ENCODE measurements at places on chromosomes 6 and 20.
A peak's percentile ranks its signal among the peaks of the same experiment; 100 is the strongest.

DNA sequence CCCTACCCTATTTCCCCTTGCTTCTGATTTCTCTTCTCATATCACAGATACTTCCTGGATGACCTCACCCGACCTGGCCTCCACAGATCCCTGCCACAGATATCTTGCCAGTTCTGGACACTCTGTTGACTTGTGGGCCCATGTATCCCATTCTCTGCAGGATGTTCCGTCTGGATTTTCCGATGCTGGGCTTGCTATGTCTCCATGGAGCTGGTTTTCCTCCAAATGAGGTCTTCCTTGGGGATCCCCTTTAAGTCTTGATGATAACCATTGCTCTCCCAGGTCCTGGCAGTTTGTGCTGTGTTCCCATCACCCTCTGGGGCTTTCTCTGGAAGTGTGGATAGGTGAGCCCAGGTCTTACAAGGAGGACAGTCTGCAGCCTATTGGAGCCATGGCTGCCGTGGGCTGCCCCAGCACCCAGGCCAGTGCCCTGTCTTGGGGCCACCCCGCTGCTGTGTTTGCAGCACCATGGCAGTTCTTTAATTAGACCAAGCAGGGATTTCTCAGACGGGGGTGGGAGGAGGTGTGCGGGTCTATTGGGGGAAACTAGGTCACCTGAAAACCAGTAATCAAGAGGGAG, 23.9 kb downstream of the PPP1R16B start:
- peaks cover 84% of the 10 kb centered on the region for H3K4me1 ChIP-seq
- no peak overlapping the region for H3K4me3 ChIP-seq
- peak overlapping the region; percentile 58 for H3K27ac ChIP-seq
- no peaks in the 10 kb centered on the region for H3K27me3 ChIP-seq
- peaks cover 78% of the 10 kb centered on the region for H3K36me3 ChIP-seq

GRCh38 chr20:535958-536357, 7.6 kb downstream of the CSNK2A1 start:
- no peaks in the 10 kb centered on the region for H3K27me3 ChIP-seq
- H3K27ac ChIP-seq: no peak overlapping the region
- H3K4me1 ChIP-seq: peaks cover 53% of the 10 kb centered on the region

- peaks cover 13% of the 10 kb centered on the region for H3K36me3 ChIP-seq
- peaks cover 20% of the 10 kb centered on the region for H3K4me1 ChIP-seq
- H3K27ac ChIP-seq: no peak overlapping the region
- DNase-seq: no peak
- H3K4me3 ChIP-seq: no peak overlapping the region
Measured at GRCh38 chr6:37980222-37980595, 160.7 kb downstream of the ZFAND3 start.

- DNase-seq: no peak
- no peaks in the 10 kb centered on the region for H3K27me3 ChIP-seq
- H3K4me3 ChIP-seq: no peak overlapping the region
- H3K4me1 ChIP-seq: peaks cover 12% of the 10 kb centered on the region
- H3K36me3 ChIP-seq: peaks cover under 1% of the 10 kb centered on the region
Measured at GRCh38 chr6:3987053-3987452, 91.9 kb downstream of the FAM217A start.

GRCh38 chr6:37971711-37972390, 152.3 kb downstream of the ZFAND3 start:
- no peak for DNase-seq
- H3K27ac ChIP-seq: peak overlapping the region; percentile 52
- no peaks in the 10 kb centered on the region for H3K27me3 ChIP-seq
- peaks cover 41% of the 10 kb centered on the region for H3K36me3 ChIP-seq

- H3K27ac ChIP-seq: no peak overlapping the region
- no peaks in the 10 kb centered on the region for H3K4me1 ChIP-seq
- H3K27me3 ChIP-seq: no peaks in the 10 kb centered on the region
- no peak for DNase-seq
- no peaks in the 10 kb centered on the region for H3K36me3 ChIP-seq
Measured at GRCh38 chr6:161736781-161737292, 463.0 kb upstream of the AGPAT4 start.

DNA sequence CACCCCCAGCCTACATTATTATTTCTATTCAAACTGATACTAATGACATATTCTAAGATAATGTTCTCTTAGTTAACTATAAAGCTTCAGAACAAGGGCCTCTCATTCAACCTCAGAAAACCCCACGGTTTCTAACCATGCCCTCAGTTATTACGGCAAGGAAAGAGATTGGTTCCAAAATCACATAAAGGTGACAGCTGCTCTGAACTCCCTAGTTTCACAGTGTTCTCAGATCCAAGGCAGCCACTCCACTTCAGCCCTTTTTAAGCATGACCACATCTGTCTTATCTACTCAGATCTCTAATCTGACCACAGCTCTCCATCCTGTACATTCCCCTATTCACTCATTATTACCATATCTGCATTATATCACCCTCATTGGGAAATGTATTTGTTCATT, 98.8 kb upstream of the CEP85L start:
- no peak overlapping the region for H3K4me3 ChIP-seq
- H3K4me1 ChIP-seq: peaks cover 26% of the 10 kb centered on the region
- H3K27me3 ChIP-seq: no peaks in the 10 kb centered on the region
- H3K36me3 ChIP-seq: no peaks in the 10 kb centered on the region
- H3K27ac ChIP-seq: no peak overlapping the region
- no peak for DNase-seq

DNA sequence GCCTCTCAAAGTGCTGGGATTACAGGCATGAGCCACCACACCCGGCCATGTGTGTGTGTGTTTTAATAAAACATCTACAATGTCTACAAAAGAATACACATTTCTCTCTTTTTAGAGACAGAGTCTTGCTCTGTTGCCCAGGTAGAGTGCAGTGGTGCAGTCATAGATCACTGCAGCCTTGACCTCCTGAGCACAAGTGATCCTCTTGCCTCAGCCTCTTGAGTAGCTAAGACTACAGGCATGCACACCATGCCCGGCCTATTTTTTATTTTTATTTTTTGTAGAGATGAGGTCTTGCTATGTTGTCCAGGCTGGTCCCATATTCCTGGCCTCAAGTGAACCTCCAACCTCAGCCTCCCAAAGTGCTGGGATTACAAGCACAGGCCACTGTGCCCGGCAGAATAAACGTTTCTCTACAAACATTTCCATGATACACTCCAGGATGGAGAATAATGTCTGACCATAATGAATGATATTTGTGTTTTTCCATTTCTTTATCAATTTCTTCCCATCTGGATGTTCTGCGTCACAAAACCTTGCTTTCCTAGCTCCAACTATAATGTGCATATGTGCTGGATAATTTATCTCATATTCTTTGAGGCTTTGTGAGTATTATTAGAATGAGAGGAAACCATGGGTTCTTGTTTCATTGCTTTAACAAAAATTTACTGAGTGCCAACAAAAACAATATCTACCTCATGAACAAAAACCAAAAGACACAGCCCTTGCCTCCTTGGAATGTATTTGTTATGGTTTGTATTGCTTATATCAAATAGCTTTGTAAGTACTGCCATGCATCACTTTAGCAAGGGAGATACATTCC, 28.6 kb upstream of the CCN2 start:
- no peak overlapping the region for H3K27ac ChIP-seq
- DNase-seq: no peak
- H3K4me1 ChIP-seq: no peaks in the 10 kb centered on the region
- H3K36me3 ChIP-seq: no peaks in the 10 kb centered on the region

GRCh38 chr6:12613811-12614210, 102.8 kb upstream of the PHACTR1 start:
- H3K4me1 ChIP-seq: no peaks in the 10 kb centered on the region
- H3K27ac ChIP-seq: no peak overlapping the region
- H3K36me3 ChIP-seq: no peaks in the 10 kb centered on the region
- peaks cover 2% of the 10 kb centered on the region for H3K27me3 ChIP-seq

DNA sequence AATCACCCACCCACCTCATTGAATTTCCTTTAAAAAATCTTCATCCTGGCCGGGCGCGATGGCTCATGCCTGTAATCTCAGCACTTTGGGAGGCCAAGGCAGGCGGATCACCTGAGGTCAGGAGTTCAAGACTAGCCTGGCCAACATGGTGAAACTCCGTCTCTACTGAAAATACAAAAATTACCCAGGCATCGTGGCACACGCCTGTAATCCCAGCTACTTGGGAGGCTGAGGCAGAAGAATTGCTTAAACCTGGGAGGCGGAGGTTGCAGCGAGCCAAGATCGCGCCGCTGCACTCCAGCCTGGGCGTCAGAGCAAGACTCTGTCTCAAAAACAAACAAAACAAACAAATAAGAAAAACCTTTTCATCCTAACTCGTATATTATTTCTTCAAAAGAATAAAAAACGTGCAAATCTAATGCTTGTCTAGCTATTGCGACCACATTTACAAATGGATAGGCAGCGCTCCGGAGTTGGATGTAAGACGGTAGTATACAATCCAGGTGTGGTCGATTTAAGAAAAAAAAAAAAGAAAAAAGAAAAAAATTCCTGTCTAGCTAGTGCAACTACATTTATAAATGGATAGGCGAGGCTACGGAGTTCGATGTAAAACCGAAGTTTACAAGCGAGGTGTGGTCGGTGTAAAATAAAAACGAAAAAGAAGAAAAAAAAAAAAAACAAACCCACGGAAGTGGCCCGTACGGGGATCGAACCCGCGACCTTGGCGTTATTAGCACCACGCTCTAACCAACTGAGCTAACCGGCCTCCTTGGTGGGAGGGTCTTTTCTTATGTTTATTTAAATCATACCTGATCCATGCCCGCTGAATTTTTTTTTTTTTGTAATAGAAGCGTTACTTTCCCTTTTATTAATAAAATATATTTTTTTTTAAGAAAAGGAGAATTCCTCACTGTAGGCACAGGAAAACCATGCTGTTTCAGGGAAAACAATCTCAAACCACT, 70.7 kb upstream of the PRSS16 start:
- H3K27ac ChIP-seq: peak overlapping the region; percentile 81

- no peak overlapping the region for H3K27ac ChIP-seq
- H3K27me3 ChIP-seq: no peaks in the 10 kb centered on the region
- H3K4me1 ChIP-seq: peaks cover 48% of the 10 kb centered on the region
- DNase-seq: no peak
- H3K36me3 ChIP-seq: peaks cover 37% of the 10 kb centered on the region
- H3K4me3 ChIP-seq: no peak overlapping the region
Measured at GRCh38 chr20:10565191-10565921, 108.4 kb downstream of the JAG1 start.

DNA sequence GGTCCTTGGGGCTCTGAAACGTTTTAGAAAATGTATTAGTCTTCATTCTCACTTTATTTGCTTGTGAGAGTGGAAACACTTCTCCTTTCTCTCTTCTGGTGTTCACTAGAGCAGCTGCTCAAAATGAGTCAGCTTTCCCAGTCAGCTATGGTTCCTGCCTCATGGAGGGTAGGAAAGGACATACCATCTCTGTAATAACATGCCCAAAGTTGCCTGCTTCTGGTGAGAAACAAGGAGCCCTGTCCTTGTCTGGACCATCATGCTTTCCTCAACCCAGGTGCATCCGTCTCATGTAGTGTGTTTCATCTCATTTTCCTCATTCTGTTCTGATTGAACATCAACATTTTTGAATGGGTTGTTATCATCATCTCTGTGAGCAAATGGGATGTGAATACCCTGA, 17.1 kb upstream of the TINAG start:
- H3K27me3 ChIP-seq: no peaks in the 10 kb centered on the region
- H3K27ac ChIP-seq: no peak overlapping the region
- no peaks in the 10 kb centered on the region for H3K36me3 ChIP-seq
- no peak for DNase-seq
- H3K4me1 ChIP-seq: no peaks in the 10 kb centered on the region
- H3K4me3 ChIP-seq: no peak overlapping the region

GRCh38 chr20:859751-860231, 26.3 kb downstream of the FAM110A start:
- H3K27ac ChIP-seq: peak overlapping the region; percentile 76
- no peaks in the 10 kb centered on the region for H3K27me3 ChIP-seq
- H3K4me1 ChIP-seq: peaks cover 74% of the 10 kb centered on the region
- no peak overlapping the region for H3K4me3 ChIP-seq

DNA sequence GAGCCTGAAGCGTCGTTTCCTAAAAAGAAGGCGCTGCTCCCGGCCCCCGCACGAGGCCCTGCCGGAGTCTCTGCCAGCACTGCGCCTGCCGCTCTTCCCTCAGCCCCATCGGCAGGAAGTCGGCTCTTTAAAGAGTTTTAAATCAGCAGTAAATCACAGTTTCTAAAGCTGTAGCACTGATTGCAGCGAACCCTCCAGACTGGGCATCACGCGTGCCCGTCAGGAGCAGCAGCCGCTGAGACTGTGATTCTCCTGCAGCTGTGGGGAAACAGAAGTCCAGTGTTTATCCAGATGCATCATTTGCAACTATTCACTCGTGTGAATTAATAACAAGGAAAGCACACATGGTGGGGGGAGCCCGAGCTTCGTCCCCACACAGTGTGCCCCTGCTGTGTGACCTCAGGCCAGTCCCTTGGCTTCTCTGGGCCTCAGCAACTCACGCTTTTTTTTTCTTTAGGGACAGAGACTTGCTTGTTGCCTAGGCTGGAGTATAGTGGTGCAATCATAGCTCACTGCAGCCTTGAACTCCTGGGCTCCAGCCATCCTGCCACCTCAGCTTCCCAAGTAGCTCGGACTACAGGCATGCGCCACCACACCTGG, 28.3 kb downstream of the DLL1 start:
- H3K36me3 ChIP-seq: no peaks in the 10 kb centered on the region
- no peak overlapping the region for H3K4me3 ChIP-seq
- H3K27me3 ChIP-seq: peaks cover 35% of the 10 kb centered on the region
- no peaks in the 10 kb centered on the region for H3K4me1 ChIP-seq

DNA sequence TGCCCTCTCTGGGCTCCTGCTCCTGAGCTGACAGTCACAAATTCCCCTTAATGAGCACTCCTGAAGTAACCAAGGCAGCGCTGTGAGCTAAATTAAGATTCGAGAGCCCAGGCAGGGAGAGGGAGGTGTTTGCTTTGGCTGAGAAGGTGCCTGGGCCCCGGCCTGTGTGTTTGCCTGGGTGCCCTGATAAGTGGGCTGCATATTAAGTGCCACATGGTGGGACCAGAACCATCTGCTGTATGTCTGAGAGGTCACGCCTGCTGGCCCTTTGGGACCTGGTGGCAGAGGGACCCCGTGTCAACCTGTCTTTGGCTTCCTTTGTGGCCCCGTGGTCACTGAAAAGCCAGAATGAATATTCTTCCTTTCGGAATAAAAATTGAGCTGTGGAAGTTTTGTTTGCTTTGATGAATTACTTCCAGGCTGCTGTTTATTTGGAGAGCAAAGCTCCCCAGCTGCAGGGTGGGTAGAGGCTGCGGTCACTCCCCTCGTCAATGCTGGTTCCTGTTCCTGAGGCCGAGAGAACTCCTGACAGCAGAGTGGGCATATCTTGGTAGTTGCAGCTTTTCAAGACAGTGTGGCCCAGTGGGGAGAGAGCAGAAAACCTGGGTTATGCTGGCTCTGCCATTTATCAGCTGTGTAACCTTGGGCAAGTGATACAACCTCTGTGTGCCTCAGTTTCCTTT, 17.5 kb upstream of the KCNK16 start:
- H3K27ac ChIP-seq: no peak overlapping the region
- H3K27me3 ChIP-seq: peaks cover 27% of the 10 kb centered on the region
- peaks cover 31% of the 10 kb centered on the region for H3K4me1 ChIP-seq
- no peak overlapping the region for H3K4me3 ChIP-seq

DNA sequence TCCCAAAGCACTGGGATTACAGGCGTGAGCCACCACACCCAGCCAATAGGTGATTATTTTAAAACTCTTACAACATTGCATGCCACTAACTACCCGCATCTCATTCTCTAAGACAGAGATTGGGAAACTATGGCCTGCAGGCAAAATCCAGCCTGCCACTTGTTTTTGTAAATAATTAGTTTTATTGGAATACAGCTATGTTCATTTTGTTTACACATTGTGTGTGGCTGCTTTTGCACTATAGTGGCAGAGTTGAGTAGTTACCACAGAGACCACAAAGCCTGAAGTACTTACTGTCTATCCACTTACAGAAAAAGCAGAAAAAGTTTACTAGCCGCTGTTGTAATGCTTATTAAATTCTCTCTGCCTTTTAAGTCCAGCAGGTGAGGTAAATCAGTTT, 16.4 kb upstream of the PKIG start:
- no peak overlapping the region for H3K4me3 ChIP-seq
- no peak overlapping the region for H3K27ac ChIP-seq
- DNase-seq: no peak
- H3K27me3 ChIP-seq: peaks cover 8% of the 10 kb centered on the region
